ENCODE measurements at places on chromosomes 13 and 19.

DNA sequence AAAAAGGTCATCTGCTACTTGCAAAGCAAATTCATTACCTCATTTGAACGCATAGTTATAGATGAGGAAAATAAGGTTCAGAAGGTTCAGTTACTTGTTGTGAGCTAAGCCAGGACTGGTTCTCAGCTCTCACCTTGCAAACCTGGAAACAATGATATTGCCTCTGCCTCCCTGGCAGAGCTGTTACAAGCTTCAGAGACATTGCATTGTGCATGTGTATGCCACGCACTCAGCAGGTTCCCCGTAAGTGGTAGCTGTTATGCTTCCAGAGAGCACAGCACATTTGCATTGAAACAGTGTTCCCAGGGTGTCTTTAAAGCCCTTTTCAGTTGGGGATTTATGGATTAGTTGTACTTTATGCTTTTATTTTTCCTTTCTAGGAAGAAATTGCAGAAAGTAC, 80.6 kb downstream of the DGKH start:
- no peak for DNase-seq

DNA sequence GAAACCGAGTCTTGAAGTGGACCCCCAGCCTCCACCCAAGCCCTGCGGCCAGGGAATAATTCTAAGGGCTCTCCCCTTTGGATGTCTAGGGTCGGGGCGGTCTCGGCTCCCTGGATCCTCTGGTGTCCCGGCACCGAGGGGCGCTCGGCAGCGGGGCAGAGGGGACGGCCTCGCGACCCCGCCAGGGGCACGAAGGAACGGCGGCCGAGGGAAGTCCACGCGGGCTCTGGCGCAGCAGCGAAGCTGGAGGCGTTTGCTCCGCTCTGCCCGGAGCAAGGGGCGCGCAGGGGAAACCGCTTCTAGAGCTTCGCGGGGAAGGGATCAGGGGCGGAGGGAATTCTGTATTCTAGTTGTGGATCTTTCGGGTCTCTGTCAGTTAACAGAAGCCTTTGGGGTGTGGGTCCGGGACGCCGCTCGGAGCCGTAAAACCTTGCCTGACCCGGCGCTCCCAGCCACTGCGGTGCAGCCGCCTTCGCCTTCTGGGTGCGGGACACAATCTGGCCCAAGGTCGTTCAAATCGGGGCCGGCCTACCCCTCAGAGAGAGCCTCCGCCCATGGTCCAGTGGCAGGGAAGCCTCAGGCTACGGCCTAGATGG, 118.2 kb downstream of the KCNRG start:
- no peak for DNase-seq

DNA sequence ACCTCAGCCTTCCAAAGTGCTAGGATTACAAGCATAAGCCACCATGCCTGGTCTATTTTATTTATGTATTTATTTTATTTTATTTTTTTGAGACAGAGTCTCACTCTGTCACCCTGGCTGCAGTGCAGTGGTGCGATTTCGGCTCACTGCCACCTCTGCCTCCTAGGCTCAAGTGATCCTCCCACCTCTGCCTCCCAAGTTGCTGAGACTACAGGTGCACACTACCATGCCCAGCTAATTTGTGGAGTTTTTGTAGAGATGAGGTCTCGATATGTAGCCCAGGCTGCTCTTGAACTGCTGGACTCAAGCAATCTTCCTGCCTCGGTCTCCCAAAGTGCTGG, 10.3 kb upstream of the ADGRE5 start:
- no peak for DNase-seq

- peak; percentile 62 for DNase-seq
Measured at GRCh38 chr13:79457948-79458347, 23.0 kb upstream of the NDFIP2 start.

GRCh38 chr13:67620665-67621064, 390.5 kb upstream of the PCDH9 start:
- peak; percentile 78 for DNase-seq

GRCh38 chr13:65946387-65946786, 1283.7 kb downstream of the PCDH9 start:
- no peak for DNase-seq

DNA sequence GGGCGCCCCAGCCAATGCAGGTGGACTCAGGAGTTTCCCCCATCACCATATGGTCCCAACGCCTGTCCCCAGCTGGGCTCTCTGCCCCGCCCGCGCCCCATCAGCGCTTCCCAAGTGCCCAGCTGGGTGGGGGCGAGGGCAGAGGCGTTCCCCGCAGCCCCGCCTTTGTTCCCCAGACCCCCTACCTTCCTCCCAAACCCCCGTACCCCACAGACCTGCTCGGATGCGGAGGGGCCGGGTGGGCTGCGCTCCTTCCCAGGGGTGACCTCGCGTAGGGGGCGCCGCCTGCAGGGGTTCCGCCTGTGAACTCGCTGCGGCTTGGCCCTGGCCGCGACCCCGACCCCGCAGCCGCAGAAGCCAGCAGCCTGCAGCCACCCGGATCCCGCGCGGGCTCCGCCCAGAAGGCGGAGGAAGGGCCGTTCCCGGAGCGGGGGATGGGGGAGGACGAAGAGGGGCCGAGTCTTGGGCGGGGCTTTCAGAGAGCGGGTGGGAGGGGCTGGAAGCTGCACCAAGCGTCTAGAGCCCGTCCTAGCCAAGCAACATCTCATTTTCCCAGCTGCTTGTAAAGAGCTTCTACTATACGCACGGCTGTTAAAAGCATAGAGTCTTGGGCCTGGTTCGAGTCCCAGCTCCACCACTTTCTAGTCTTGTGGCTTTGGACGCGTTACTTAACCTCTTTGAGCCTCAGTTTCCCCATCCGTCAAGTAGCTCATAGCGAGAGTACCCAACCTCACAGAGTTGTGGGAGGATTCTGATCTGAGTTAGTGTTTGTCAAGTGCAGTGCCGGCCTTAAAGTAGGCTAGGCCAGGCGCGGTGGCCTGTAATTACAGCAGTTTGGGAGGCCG, at the start of gene RAB3D:
RAB3D (minus strand) TSS at position 404 of the 845 bp plus-strand sequence. CDS start 2,258 bp downstream, outside the sequence.
- peak; percentile 83 for DNase-seq

- no peak for DNase-seq
Measured at GRCh38 chr13:29515372-29515771, 80.1 kb downstream of the SLC7A1 start.

DNA sequence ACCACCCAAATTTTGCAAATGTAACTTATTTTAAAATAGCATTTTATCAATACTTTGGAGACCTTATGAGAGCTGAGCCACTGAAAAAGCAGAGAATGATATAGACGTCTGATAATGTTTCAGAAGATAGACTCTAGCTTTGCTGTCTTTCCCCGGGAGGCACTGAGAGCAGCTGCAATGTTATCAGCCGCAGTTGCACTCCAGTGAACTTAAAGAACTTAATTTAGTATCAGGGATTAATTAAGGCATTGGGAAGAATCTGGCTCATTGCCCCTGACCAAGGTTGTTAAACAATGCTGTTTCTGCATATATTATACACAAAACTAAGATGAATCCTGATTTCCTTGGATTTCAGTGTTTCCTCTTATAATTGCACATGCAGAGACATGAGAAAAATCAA, 75.7 kb upstream of the SGCG start:
- DNase-seq: no peak

GRCh38 chr13:33542309-33543088, 256.9 kb upstream of the STARD13 start:
- DNase-seq: peak; percentile 99

DNA sequence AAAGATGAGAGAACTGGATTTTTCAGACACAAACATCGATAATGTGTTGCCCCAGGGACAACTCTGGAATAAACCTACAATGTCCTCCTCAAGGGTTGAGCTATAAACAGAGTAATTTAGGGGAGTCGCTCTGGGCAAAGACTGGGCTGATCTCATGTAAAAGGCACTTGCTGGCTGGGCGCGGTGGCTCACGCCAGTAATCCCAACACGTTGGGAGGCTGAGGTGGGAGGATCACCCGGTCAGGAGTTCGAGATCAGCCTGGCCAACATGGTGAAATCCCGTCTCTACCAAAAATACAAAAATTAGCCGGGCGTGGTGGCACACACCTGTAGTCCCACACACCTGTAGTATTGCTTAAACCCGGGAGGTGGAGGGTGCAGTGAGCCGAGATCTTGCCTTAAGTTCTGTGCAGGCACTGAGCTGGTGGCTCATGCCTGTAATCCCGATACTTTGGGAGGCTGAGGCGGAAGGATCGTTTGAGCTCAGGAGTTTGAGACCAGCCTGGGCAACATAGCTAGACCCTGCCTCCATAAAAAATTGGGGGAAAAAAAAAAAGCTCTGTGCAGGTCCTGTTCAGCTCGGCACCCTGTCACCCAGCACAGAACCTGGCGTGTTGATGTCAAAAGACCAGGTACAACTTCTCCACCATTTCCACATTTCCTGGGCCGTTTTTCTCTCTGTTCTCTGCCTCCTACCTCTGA, 1.4 kb downstream of the TIMM44 start:
- no peak for DNase-seq

- DNase-seq: no peak
Measured at GRCh38 chr13:36870050-36870692, 49.9 kb downstream of the SMAD9 start.

DNA sequence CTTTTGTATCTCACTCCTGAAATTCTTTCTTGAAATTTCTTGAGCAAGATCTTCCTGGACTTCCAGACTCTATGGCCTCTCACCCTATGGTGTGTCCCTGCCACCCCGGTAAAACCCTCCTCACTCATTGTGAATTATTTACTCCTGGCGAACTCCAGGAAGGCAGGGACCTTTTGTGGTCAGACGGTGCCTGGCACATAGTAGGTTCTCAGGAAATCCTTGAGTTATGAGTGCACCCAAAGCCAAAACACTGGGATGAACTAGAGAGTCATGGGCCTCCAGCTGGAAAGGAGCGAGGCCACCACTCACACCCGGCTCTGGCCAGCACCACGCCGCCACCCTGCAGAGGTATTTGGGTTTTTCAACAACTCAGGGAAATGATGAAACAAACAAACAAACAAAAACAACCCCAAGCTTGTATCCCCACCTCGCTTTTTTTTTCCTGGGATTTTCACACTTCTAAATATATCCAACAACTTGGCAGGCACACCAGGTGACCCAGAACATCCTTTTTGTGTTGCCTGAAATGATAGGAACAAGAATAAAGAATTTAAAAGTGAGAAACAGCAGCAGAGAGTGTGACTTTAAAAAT, 11.2 kb downstream of the HPN start:
- DNase-seq: no peak

DNA sequence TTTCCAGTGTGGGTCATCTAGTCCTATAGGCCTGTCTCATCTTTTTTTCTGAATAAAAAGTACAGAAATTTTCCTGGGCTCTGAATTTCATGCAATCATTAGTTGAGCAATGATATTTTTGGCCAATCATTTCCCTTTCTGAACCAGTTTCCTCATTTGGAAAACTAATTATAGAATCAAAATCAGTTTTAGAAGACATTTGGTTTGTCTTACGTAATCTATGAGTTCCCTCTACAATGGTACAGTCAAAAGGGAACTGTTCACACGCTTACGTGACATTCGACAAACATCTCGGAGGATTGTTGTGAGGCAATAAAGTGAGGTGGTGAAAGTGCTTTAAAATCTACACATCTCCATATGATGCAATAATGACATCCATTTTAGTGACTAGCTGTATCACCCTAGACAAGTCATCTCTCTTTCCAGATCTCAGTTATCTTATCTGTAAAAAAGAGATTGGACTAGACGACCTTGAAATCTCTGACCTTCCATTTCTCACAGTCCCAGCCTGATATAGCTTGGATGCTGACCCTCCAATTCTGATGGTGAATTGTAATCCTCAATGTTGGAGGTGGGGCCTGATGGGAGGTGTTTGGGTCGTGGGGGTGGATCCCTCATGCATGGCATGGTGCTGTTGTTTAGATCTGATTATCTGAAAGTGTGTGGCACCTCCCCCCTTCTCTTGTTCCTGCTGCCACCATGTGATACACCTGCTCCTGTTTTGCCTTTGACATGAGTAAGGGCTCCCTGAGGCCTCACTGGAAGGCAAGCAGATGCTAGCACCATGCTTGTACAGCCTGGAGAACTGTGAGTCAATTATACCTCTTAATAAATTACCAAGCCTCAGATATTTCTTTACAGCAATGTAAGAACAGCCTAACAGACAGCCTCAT, 26.7 kb downstream of the FLT1 start:
- DNase-seq: no peak

GRCh38 chr19:38378866-38379265, 4.5 kb downstream of the PSMD8 start:
- no peak for DNase-seq

- no peak for DNase-seq
Measured at GRCh38 chr13:34002141-34002540, 184.2 kb downstream of the RFC3 start.

DNA sequence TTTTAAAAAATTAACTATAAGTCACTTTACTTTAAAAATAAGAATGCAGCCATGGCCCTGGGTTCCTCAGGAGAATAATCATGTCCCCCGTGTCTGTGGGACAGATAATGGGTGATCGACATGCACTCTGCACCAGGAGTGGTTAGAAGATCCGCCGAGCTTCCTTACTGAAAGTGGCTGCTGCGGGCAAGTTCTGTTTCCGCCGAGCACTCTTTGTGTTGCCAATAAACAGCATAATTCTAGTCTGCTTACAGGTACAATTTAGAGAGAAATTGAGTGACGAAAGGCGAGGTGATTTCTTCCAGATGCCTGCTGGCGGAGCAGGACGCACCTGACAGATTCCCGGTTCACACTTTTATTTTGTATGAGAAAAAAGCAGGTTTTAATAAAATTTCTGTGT, 139.0 kb downstream of the SOX1 start:
- no peak for DNase-seq

DNA sequence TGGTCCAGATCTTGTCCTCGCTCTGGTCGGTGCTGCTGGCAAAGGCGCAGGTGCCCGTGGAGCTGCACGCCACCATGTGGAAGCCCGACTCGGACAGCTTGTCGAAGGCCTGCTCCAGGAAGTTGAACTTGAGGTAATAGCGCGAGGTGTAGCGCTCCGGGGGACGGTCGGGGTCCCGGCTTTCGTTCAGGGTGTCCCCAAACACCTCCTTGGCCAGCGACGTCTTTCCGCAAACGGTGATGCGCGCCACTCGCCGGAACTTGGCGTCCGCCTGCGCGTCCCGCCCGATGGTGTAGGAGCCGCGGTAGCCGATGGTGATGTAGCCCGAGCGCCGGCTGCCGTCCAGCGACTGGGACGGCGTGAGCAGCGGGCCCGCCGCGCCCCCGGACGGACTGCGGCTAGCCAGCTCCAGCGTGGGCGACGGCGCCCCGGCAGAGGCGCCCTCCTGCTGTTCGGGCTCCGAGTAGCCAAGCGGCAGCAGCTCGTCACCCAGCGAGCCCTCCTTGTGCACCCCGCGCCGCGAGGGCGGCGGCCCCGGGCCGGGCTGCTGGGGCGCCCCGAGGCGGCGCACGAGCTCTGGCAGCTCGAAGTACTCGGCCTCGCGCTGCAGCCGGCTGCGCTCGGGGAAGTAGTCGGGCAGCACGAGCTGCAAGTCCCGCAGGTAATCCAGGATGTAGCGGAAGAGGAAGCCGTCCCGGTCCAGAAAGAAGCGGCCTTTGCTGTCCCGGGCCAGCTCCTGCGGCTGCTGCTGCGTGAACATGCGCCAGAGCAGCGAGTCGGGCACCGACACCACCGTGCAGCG, 801 bp downstream of the KCTD12 start:
- peak; percentile 62 for DNase-seq

Data from fibroblast of skin of right biceps (primary cell).